ENCODE measurements at places on chromosomes 1 and 21. TPM values are rescaled to one million over a fixed set of nuclear protein-coding genes. Genes with fewer than 3 reads are reported as not detected.

PRKCZ gene
- 12.2 TPM for total RNA-seq

DNA sequence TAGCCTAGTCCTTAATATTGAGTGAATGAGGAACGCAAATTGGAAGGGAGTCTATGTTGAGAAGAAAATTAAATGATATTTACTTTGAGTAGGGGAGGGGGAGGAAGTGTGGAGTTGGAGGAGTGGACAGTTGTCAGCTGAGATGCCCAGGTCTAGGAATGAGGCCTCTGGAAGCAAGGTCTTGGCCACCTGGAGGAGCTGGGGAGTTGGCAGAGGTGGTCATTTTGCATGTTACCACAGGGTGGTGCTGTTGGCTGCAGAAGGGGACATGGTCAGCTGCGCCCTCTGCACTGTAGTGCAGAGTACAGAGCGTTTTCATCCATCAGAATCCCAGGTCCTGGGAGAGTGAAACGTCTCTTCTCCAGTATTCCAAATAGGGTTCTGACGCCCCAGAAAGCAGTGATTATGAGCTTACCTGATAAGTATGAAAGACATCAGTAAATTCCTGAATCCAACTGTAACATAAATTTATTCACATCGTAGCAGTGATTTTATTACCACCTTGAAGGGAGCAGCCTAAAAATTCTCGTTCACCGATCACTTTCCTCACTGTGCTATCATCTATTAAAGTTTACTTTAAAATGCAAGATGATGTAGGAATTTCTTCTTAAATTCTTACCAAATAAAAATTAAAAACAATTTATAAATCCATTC, 13.8 kb downstream of the PARK7 start:
- DNase-seq: peak; percentile 63

GRCh38 chr1:114145504-114146151, 8.0 kb downstream of the SYT6 start:
- no peak for DNase-seq

CAMK2N1 gene
- 20.5 TPM for total RNA-seq

- DNase-seq: no peak
Measured at GRCh38 chr21:14982336-14982735, 82.5 kb downstream of the NRIP1 start.

DNA sequence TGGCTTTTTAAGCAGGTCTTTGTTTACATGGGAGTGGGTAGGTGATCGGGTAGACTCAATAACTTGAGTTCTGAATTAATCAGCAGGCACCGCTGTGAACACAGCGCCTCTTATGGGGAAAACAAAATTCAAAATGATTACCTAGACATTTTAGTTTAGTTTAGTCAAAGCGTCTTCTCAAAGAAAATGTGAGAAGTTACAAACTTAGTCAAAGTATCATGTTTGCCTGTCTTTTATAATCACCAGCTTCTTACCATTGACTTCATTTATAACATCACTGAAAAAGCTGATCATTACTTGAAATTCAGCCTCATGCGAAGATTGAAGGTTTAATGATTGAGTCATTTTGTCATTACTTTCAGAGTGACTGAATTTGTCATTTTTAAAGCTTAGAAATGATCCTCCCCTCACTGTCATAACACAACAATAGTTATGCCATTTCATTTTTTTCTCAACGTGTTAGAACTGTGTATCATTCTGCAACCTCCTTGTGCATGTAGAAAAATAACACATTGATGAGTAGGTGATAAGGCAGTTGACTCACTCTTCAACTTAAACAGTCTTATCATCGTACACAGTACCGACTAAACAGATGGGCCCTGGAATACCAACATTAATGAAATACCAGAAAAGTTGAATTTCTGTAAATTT, 188.5 kb downstream of the NFIA start:
- DNase-seq: no peak

- no peak for DNase-seq
Measured at GRCh38 chr1:221636967-221637366, 104.9 kb downstream of the DUSP10 start.

DNA sequence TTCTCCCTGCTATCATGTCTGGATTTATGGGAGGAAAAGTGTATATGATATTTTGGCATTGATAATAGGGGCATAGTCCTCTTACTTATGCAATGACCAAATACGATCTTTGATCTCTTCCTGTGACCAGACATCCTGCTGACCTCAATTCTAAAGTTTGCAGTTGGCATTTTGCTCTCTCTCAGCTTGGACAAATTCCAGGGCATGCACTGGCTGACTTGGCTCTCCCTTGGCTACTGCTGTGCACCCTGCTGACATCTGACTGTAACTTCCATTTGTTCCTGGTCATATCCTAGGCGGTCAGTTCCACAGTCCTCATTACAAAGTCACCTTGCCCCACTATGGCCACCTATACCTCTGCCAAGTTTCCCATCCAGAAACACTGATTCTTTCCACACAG, 380.7 kb upstream of the NR5A2 start:
- peak; percentile 87 for DNase-seq

BROX gene
- 102 TPM for total RNA-seq

- no peak for DNase-seq
Measured at GRCh38 chr1:8603220-8603616, 214.2 kb downstream of the RERE start.

SH2D1B gene
- not detected for total RNA-seq

- no peak for DNase-seq
Measured at GRCh38 chr21:25826652-25827051, 91.9 kb downstream of the GABPA start.

- DNase-seq: no peak
Measured at GRCh38 chr21:33869873-33870272, 45.7 kb downstream of the ATP5PO start.

GRCh38 chr1:204359131-204359473, 627 bp downstream of the PLEKHA6 start:
- no peak for DNase-seq

- DNase-seq: no peak
Measured at GRCh38 chr1:53166366-53166765, 23.9 kb upstream of the SLC1A7 start.

DNA sequence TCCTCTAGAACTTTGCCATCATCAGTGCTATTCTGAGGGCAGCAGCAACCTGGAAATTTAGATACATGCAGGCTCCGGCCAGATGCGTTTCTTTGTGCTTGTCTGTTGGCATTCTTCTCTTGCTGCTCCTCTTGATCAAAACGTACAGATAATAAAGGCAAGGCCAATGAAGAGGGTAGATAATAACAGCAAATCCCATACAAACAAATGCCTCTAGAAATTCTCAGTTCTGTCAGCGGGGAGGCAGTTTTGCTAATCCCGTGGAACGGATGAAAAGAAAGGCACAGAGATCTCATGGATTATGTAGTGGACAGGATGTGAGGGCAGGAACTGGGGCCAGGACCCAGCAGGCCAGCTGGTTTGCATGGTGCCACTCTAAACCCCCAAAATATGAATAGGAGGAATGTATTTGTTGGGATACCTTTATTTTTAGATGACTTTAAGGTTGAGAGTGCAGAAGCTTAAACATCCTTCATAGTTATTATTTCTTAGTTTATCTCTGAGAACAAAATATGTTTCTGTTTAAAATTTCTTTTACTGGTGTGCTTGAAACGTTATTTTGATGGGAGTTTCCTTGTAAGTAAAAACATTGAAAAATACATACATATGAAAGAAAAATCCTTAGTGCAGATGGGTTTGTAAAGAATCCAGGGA, 1.5 kb downstream of the ITSN1 start:
- peak; percentile 13 for DNase-seq

GRCh38 chr1:225539069-225539468, 111.2 kb upstream of the LBR start:
- DNase-seq: no peak

DNA sequence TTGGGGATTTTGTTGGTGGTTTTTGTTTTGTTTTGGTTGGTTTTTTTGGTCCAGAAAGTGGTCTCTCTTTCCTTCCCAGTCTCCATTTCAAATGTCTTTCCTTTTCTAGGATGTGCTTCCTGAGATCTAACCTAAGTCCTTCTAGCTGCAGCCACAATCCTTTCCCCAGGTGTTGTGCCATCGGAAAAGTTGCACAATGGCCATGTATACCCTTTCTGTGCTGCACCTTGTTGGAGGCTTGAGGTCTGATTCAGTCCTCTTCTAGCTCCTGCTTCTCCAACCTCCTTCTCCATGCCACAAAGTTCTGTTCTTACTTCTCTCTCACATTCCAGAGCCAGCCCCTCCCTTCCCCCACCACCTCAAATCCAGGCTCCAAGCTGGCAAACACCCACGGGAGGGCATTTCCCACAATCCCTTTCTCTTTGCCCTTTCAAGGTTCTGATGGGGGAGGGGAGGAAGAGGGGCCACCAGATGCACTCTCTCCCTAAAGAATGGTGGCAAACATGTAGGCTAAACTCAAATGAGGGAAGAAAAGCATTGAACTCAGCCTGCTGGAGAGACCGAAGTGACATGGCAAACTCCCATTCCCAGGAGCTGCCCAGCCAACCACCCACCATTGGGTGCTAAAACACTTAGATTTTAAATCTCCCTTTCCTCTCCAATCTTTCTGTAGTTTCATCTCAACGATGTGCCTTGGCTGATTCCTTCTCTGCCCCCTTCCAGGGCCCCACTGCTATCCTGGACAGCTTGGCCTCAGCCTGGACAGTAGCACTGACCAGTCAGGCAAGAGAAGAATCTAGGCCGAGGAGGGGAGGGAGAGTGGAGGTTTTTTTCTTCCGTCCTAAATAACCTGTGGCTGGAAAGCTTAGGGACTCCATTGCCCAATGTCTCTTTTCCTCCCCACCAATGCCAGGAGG, 2.9 kb downstream of the KCNJ10 start:
- DNase-seq: no peak

Measured in MG63 (cell line).